Left lung (tissue), 14 donors: ENCODE measurements at places on chromosomes 3 and 15.
A peak's percentile ranks its signal among the peaks of the same experiment; 100 is the strongest.

- DNase-seq = no peak
Observed at GRCh38 chr3:159761848-159762635, 226.6 kb upstream of the IL12A start.

- no peak for DNase-seq
Observed at GRCh38 chr3:28244491-28244890, 3.1 kb downstream of the CMC1 start.

DNA sequence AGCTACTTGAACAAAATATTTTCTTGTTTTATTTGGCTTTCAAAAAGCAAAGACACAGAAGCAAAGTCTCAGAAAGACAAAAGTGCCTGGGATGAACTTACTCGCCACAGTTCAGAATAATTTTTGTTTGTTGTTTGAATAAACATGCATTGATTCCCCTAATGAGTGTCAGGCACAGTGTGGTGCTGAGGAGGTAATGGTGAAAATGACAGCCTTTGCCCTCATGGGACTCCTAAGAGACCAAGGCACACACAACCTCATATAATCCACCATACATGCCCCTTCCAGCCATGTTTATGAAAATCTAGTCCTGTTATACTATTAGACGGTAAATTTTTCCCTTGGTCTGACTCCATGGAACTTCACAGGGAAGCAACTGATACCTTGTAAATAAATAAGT, 2.5 kb downstream of the GOLIM4 start:
- DNase-seq = no peak

- DNase-seq = peak; percentile 61
Observed at GRCh38 chr15:93152951-93153350, 63.9 kb upstream of the RGMA start.

DNA sequence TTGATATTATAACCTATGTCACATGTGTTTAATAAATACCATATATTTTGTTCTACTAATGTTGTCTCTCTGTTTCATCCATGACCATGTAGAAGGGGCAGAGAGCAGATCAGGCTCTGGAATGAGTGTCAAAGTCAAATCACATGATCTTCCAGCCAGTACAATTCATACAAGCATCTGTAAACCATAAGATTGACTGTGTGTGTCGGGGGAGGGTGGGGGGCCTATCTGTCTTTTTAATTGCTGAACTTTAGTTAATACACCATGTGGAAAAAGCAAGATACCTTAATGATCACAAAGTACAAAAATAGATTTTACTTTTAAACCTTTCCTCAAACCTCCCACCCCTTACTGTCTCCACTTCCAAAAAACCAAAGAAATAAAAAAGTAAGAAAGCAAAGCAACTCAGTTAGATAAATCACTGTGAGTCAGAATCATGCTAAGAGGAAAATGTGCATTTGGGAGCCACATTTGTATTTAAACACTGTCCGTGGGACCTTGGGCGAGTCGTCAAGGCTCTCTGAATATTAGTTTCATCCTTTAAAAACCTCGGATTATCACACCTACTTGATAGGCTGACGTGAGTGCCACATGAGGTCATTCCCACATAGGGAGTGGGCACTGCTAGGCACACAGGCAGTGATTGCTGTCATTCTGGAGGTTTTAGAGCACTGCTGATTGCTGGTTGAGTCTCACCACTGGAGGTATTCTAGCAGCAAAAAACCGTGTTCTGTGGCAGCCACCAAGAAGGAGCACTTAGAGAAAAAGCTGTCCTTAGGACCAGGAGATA, 21.0 kb upstream of the POLR2M start:
- DNase-seq = no peak

DNA sequence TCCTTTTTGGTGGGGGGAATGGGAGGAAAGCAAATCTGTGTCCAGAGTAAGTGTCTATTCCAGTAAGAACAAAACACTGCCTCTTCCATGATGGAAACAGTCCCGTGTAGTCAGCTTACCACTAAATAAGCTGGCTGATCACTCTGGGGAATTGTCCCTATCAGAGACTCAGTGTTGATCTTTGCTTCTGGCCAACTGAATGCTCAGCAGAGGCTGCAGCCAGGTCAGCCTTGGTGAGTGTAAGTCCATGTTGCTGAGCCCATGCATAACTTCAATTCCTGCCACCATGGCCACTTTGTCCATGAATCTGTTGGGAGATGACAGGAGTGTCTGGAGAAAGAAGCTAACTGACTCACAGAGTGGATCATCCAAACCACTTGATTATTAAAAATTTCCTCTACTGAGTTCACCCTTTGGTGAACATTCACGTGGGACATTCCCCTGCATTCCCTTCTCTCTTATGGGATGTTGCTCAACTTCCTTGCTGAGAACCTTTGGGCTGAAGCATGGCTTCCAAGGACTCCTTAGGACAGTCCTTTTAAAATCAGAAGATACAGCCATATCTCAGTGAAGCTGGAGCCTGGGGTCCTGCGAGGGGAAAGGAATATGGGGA, 33.9 kb upstream of the XCR1 start:
- no peak for DNase-seq
